ENCODE measurements at places on chromosomes 16 and 17. TPM values are rescaled to one million over a fixed set of nuclear protein-coding genes. Genes with fewer than 3 reads are reported as not detected.
A peak's percentile ranks its signal among the peaks of the same experiment; 100 is the strongest.

- no peak for DNase-seq
Observed at GRCh38 chr16:53651357-53651756, 52.3 kb downstream of the RPGRIP1L start.

GRCh38 chr17:51279183-51279582, 18.8 kb downstream of the UTP18 start:
- DNase-seq: no peak

GRCh38 chr16:21713549-21714368, 50.0 kb downstream of the OTOA start:
- no peak for DNase-seq

- no peak for DNase-seq
Observed at GRCh38 chr17:56545106-56545505, 48.4 kb upstream of the NOG start.

DNA sequence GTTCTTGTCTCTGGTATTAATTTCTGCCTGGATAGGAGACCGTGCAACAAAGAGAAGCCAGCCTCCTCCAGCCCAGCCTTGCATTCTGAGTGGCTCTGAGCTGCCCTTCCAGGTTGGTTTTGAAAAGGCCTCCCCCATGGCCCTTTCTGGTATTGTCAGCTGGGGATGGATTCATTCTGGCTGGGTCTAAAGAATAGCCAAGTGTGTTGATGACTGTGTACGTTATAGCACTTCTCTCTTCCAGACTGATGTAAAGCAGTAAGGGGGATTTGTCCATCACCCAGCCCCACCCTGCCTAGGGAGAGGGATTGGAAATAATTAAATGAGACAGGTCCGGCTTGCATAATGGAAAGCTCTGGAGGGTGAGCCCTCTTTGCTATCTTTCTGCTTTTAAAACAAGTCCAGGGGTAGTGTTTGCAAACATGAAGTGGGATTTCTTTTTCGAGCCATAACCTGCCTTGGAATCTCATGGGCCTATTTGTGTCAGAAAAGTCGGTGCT, 146.4 kb downstream of the MSI2 start:
- DNase-seq: no peak

Gene CMTR2
- 16.0 TPM for total RNA-seq

DNA sequence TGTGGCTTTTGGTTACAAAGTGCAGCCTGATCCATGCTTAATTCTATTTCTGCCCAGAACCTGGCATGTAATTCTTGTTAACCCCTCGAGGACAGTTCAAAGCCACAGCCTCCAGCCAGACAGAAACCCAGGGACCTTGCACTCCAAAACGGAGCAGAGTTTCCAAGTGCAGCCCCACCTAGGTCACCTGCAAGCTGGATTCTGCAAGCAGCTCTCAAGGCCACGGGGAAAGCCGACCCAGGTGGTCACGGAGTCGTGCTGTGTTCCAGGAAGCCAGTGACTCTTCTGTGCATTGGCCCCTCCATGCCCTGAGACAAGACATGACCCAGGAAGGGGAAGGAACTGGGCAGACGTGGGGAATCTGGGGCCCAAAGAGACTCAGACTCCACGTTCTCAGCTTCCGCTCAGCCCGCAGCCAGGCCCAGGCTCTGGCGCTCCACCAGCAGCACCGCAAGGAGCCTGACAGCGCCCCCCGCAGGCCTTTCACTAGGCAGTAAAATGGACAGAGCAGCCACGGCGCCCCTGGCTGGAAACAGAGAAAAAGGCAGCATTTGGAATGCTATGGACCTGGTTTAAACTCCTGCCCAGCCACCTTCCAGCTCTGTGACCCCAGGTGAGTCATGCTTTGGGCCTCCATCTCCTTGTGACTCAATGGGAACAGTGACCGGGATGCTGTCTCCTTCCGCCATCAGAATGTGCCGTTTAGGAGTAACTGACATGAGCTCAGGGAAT, 27.3 kb upstream of the GSG1L start:
- peak; percentile 54 for DNase-seq

GRCh38 chr17:5413682-5414081, 5.8 kb downstream of the NUP88 start:
- DNase-seq: peak; percentile 91

DNA sequence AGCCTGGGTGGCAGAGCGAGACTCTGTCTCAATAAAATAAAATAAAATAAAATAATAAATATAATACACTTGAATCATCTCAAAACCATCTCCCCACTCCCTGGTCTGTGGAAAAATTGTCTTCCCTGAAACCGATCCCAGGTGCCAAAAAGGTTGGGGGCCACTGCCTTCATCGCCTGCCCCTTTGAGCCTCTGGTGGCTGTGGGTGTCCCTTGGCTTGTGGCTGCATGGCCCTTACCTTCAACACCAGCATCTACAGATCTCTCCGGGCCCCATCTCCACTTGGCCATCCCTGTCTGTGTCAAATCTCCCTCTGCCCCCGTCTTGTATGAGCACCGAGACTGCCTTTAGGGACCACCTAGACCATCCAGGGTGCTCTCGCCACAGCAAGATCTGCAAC, 177.3 kb downstream of the SEC14L1 start:
- DNase-seq: no peak

- no peak for DNase-seq
Observed at GRCh38 chr17:78490156-78490555, 87.0 kb downstream of the DNAH17 start.

GRCh38 chr17:50582741-50583140, 22.2 kb downstream of the CACNA1G start:
- no peak for DNase-seq

Gene EPOP
- 2.4 TPM for total RNA-seq

- DNase-seq: no peak
Observed at GRCh38 chr17:20989481-20989880, 53.3 kb downstream of the USP22 start.

Measured in astrocyte (in vitro differentiated cells and primary cell).